ENCODE measurements at places on chromosomes 11 and 22.

- DNase-seq: no peak
These were observed 312.5 kb upstream of the ANO3 start for GRCh38 chr11:26019386-26019785.

GRCh38 chr11:117717485-117718314 lies 79.3 kb downstream of the DSCAML1 start:
- DNase-seq: no peak

DNA sequence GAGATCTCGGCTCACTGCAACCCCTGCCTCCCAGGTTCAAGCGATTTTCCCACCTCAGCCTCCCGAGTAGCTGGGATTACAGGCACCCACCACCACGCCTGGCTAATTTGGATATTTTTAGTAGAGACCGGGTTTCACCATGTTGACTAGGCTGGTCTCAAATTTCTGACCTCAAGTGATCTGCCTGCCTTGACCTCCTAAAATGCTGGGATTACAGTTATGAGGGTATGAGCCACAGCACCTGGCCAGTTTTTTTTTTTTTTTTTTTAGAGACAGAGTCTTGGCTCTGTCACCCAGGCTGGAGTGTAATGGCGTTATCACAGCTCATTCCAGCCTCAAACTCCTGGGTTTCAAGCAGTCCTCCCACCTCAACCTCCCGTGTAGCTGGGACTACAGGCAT lies 54.9 kb upstream of the PRR5 start:
- DNase-seq: no peak

GRCh38 chr11:65362320-65362931 lies 7.9 kb downstream of the TIGD3 start:
- no peak for DNase-seq

DNA sequence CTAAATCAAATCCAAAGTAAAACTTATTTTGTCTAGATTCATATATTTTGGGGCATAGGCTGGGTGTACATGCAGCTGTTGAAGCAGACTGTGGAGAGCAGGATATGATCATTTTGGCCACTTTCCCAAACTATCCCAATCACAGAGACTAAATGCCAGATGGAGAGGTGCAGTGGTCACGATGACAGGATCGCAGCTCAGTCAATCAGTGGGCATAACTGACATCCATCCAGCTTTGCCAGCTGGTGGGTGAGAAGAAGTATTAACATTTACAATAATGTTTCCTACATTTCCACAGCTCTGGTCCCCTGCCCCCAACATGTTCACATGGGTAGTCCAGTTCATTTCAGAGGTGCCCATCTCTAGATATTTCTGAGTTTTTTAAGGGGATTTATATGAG lies 255.5 kb upstream of the SESN3 start:
- DNase-seq: no peak

- no peak for DNase-seq
These were observed 15.5 kb downstream of the C1QTNF6 start for GRCh38 chr22:37172266-37173245.

Data from CD4-positive, alpha-beta T cell treated with Interleukin-6 at 100 ng/mL for 8 hours (primary cell).